Stimulated activated CD8-positive, alpha-beta memory T cell treated with anti-CD3 and anti-CD28 coated beads, Interleukin-12 subunit alpha, Interleukin-12 subunit beta, amount 100 ng/mL, for 4 hours (primary cell): ENCODE measurements at places on chromosomes 7 and 10.

DNA sequence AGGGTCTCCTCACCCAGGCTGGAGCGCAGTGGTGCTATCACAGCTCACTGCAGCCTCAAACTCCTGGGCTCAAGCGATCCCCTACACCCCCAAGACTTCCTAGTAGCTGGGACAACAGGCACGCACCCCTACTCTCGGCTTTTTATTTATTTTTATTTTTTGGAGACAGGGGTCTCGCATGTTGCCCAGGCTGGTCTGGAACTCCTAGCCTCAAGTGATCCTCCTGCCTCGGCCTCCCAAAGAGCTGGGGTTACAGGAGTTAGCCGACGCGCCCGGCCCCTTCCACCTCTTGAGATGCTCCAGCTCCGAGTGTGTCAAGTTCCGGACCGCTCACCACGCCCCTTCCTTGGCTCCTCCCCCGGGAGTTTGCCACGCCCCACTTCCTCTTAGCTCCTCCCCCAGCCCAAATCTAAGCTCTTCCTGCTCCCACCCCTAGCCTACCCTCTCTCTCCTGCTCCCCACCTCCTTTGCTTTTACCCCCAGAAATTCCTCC, 6.3 kb downstream of the NAT16 start:
- no peak for DNase-seq

GRCh38 chr10:17049195-17049594, 80.4 kb downstream of the CUBN start:
- no peak for DNase-seq

DNA sequence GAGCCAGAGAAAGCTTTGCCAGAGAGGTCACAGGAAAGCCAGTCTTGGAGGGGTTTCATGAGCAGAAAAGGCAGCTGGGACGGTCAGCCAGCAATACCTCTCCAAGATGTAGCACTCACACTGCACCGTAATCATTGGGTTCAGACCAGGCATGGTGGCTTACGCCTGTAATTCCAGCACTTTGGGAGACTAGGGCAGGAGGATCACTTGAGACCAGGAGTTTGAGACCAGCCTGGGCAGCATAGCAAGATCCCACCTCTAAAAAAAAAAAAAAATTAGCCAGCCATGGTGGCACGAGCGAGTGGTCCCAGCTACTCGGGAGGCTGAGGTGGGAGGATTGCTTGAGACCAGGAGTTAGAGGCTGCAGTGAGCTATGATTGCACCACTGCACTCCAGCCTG, 90.2 kb upstream of the CUX1 start:
- no peak for DNase-seq

DNA sequence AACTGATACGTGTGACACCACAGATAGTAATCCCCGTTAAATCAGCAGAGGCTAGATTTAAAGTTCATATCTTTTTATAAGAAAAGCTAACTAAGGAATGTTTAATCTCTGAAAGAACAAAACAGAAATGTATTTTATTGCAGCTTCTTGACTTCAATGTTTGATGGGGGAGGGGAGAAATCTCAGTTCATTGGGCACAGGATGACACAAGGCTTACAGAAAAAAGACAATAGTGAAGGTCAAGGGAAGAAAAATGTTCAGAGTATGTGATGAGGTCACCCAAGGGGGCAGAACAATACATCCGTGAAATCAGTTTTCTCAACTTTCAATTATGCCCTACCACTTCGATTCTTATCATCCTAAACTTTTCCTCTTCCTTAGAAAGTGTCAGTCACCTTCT, 102.9 kb downstream of the ELAPOR2 start:
- no peak for DNase-seq

- DNase-seq: no peak
These were observed 45.2 kb downstream of the WIPF3 start for GRCh38 chr7:29851487-29851886.

- DNase-seq: no peak
These were observed 518.0 kb downstream of the REEP3 start for GRCh38 chr10:64039198-64039597.

DNA sequence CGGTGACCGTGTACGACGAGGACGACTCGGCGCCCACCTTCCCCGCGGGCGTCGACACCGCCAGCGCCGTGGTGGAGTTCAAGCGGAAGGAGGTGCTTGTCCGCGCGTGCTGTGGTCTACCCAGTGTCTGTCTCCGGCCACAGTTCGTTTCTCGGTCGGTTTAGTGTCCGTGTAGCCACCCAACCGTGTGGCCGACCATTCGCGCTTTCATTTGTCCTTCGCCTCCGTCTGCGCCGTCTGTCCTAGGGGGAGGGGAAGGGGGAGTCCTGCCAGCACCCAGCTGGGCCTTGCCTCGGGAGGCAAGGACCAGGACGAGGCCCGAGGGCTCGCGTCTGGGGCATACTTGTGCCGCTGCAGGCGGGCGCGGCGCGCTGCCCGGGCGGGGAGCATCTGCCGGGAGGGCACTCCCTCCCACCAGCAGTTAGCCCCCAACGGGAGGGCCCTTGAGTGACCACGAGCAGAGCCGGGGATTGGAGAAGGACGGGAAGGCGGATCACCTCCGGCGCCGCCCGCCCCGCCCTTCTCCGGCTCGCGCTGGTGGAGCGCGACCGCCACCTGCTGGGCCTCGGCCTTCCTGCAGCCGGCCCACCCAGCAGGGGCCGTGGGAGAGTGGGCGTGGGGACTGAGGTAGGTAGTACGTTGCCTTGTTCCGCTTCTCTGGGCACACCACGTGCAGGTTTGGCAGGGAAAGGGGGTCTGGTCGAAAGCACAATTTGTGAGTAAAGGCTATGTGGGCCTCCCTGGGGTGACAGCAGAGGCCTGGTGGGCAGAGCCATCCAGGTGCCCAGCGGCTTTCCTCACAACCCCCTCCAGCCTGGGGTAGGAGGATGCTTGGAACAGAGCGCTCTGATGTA, 28.5 kb downstream of the RET start:
- DNase-seq: peak; percentile 66
